ENCODE measurements at places on chromosomes 5 and 9.

DNA sequence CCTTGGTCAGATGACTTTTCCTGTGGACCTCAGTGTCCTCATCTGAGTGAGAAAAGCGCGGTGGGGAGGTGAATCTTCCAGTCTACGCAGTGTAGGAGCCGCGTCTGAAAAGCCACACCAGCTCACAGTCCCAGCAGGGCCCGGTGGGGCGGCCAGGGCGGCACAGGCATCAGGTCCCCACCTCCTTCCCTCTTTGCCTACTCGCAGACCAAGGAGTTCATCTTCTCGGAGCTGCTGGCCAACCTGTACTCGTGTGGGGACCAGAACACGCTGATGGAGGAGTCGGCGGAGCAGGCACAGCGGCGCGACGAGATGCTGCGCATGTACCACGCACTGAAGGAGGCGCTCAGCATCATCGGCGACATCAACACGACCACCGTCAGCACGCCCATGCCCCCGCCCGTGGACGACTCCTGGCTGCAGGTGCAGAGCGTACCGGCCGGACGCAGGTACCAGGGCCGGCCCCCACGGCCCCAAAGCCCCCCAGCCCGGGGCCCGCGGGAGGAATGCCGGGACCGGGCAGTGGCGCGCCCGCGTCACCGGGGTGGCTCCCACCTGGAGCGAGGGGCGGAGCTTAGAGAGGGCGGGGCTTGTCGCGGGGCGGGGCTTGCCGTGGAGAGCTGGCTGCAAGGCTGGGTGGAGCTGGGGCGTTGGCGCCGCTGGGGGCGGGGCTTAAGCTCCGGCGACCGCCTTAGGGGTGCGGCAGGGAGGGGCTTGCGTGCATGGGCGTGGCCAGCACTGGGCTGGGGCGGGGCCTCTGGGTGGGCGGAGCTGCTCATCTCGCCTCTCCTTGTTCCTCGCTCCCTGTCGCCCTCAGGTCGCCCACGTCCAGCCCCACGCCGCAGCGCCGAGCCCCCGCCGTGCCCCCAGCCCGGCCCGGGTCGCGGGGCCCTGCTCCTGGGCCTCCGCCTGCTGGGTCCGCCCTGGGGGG is 25.6 kb downstream of the GOLGA2 start:
- DNase-seq, result peak; percentile 97

DNA sequence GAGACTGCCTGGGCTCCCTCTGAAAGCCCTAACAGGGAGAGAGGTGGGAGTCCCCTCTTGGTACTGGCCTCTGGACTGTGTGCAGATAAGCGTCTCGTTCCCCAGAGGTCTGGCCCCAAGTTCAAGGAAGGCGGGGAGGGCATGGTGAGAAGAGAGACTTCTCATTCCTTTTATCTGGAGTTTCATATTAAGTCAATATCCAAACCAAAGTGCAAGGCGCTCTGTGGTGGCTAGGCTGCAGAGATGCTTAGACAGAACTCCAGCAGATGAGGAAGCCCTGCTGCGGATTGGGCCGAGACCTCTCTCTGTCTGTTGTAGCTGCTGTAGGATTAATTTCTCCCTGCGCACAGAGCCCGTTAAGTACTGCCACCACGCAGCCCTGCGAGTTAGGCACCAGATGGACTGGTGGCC is 16.0 kb downstream of the MVB12B start:
- no peak for DNase-seq

- no peak for DNase-seq
Observed at GRCh38 chr5:57842364-57843058, 359.9 kb upstream of the ACTBL2 start.

GRCh38 chr5:7181841-7182240 is 214.1 kb upstream of the ADCY2 start:
- DNase-seq, result no peak
